ENCODE measurements at places on chromosomes 3 and 15.

DNA sequence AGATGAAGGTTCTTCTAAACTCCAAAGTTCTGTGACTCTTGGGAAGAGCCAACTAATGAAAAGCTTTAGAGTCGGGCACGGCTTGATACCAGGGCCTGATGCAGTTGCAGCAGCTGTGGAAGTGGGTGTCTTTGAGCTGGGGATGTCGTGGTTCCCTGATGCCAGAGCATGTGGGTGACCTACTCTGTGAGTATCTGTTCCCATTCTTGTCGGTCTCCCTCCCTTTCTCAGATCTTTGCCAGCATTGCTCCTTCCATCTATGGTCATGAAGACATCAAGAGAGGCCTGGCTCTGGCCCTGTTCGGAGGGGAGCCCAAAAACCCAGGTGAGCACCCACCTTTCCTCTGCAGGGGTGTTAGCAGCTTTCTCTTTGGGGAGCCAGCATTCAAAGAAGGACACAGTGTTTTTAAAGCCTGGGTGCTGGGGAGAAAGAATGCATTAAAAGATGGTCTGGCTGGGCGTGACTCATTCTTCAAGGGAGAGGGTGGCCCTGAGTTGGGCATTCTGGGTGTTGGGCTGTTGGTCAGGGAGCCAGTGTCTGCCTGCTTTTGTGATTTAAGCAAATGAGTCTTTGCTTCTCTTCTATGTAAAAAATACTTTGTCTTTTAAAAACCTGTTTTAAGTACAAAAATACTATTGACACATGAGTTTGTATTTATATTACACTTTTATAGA, 13.2 kb upstream of the PODXL2 start:
- DNase-seq: no peak

- DNase-seq: no peak
These were observed 8.2 kb downstream of the NDUFB4 start for GRCh38 chr3:120604382-120604781.

DNA sequence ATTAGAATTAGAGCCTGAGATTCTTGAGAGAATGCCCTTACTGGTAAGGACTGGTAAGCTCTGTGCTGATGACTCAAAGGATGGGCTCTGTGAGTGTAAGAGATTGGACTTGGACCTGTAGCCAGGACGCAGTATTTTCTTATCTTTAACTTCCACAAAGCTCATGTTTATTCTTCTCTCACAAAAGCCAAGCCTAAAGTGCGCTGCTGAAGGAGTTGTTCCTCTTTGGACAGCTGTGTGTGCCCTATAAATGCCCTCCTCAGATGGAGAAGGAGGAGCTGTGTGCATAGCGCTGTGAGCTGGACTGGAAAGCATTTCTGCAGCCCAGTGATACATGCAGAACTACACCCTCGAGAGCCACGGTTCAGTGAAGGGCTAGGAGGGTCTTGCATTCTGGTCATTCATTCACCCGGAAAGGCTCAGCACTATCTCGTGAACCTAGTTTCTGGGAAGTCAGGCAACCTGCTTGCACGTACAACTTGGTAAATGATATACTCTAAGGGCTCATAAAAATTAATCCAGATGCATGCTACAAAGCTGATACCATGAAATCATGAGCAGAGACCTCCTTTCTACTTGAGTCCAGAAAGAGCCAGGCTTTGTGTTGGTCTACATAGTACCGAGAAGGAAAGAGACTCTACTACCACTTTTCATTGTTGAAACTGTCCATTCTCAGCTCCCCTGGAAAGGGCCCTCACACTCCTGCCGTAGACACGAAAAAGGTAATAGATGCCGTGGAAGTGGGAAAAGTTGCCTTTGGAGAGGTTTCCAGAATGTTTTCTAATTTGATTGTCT, 103.0 kb upstream of the TBL1XR1 start:
- DNase-seq: peak; percentile 54

- DNase-seq: no peak
These were observed 12.0 kb downstream of the C3orf22 start for GRCh38 chr3:126546549-126547239.

DNA sequence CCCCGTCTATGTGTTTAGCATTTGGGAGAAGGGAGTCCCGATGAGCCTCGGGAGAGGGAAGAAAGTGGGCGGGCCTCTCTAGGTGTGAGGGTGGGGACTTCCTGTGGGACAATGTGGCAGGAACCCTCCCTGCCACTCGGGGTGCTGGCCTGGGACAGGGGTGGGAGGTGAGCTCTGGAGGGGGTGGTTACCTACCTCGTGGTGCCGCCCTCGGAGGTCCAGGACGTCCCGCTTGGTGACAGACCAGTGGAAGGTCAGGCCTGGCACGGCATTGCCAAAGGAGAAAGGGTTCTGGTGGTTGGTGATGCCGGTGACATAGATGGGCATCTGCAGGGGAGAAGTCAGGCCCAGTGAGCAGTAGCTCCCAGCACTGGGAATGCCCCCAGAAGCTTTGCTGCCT, 83.5 kb downstream of the NUP210 start:
- DNase-seq: no peak

GRCh38 chr15:63504979-63505841, 817 bp downstream of the USP3 start:
- peak; percentile 76 for DNase-seq

DNA sequence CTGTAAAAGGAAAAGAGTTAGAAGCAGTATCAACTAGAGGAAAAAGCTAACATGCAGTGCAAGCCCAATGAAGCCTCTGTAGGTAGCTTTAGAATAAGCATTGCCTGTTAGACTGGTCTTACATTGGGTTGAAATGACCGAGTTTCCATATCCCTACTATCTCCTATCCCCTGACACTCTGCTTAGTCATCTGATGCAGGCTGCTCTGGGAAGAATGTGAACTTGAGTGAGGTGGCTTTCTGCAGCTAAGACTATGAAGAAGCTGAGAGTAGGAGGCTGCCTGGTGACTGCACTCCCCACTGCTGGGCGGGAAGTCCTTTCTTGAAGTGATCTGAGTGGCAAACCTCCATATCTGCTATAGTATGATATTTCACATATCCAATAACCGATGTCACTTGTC, 64.7 kb downstream of the OXSM start:
- DNase-seq: no peak

DNA sequence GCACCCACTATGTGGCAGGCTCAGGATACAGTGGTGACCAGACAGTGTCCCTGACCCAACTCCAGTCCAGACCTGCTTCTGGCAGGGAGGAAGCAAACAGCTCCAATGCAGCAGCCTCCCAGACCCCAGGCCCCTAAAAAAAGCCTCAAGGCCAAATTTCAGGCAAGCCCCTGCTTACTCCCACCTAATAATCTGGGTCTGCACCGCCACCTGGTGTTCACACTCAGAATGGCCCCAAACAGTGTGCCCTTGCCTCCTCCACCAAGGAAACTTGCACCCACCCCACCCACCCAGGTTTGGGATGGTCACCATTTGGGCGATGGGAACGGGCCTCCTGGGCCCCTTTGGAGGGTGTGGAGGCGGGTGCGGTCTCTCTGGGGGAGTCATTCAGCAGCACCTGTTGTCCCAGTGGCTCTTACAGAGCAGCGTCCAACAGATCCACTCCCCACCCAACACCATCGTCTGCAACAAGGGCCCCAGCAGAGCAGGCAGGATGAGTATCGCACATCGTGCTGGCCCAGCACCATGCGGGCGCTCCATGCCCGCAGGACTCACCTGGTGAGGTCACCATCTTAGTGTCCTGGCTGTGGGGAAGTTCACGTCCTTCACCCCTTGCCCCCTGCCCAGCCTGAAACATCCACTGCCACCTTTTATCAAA, 17.3 kb downstream of the C3orf18 start:
- peak; percentile 36 for DNase-seq

GRCh38 chr15:85762756-85763127, 32.0 kb downstream of the KLHL25 start:
- no peak for DNase-seq

GRCh38 chr3:32428092-32429068, 36.7 kb downstream of the CMTM7 start:
- no peak for DNase-seq

DNA sequence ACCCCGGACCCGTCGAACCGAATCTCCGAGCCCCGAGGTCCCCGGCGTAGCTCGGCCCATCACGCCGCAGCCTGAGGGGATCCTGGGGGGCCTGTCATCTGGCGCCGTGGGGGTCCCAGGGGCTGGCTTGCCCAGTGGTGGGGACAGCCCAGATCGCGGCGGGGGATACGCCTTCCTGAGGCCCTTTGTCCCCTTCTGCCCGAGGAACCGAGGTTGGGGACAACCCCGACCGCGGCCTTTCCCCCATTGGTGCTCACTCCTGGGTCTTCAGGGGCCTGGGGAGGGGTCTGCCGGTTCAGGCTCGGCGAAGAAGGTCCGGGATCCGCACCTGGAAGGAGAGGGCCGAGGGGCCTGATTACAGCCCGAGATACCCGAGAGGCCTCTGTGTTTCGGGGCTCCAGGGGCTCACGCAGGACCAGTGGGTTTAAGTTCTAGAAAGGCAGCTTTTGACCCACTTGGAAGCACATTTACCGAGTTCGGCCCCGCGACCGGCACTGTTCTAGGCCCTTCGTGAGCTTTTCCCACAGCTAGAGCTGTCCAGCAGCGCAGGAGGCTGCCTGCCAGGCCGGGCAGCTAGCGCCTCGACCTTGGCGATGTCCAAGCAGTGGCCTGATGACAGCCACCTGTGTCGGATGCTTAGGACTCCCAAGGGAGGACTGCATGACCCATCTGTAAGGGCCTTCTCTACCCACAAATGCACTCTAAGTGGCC, 504 bp downstream of the ABHD2 start:
- DNase-seq: no peak

DNA sequence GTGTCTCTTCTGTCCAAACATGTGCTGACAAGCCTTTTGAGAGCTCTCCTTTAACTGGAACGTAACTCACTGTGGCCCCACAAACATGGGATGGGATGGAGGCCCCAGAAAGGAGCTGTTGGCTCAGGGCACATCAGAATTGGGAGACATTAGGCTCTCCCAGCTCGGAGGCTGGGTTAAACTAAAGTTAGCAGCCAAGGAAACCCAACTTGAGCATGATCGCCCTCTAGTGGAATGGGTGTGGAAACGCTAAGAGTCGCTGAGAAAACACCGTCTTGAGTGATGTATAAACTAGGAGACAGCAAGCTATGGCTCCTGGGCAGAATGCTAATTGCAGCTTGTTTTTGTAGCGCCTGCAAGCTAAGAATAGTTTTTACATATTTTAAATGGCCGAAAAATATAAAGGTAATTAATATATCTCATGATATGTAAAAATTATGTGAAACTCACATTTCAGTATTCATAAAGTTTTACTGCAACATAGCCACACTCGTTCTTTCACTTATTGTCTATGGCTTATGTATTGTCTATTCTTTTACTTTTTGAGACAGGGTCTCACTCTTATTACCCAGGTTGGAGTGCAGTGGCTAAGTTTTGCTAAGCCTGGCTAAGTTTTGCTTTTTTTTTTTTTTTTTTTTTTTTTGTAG, 138.8 kb upstream of the HACD2 start:
- DNase-seq: peak; percentile 71

DNA sequence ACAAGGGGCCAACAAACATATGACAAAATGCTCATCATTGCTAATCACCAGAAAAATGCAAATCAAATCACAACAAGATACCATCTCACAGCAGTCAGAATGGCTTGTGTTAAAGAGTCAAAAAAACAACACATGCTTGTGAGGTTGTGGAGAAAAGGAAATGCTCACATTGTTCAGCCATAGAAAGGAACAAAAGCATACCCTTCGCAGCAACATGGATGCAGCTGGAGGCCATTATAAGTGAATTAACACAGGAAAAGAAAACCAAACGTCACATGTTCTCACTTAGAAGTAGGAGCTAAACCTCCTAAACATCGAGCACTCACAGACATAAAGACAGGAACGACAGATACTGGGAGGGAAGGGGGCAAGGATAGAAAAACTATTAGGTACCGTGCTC, 678.4 kb upstream of the GRM7 start:
- DNase-seq: no peak

- no peak for DNase-seq
These were observed 30.6 kb upstream of the UBE3A start for GRCh38 chr15:25469377-25469776.

- DNase-seq: no peak
These were observed 3.1 kb downstream of the CIB1 start for GRCh38 chr15:90230610-90231009.

- DNase-seq: peak; percentile 85
These were observed 124.8 kb upstream of the PTX3 start for GRCh38 chr3:157311633-157312375.

DNA sequence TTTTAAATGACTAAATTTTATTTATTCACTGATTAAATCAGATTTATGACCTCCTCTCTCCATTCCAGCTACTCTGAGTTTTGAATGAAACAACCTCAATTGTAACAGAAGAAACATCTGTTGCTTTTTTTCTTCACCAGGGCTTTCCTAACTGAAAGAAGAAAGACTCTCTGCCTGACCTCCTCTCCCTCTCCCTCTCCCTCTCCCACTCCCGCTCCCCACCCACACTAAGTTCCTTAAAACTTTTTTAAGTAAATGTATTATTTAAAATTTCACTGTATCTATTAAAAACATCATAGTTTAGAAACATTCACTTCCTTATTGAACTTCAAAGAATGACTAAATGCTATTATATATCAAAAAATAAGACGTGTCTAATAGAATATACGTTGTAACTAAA, 122.0 kb downstream of the TFDP2 start:
- DNase-seq: peak; percentile 52

DNA sequence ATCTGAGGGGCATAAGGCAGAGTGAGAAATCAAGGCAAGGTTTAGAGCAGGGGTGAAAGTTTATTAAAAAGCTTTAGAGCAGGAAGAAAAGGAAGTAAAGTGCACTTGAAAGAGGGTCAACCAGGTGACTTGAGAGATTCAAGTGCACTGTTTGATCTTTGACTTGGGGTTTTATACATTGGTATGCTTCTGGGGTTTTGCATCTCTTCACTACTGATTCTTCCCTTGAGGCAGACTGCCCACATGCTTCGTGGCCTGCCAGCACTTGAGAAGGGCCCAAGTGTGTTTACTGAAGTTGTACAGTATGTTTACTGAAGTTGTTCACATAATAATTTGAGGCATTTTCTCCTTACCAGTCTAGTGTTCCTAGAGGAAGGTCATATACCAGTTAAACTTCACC, 367.0 kb upstream of the UBE2E2 start:
- no peak for DNase-seq

DNA sequence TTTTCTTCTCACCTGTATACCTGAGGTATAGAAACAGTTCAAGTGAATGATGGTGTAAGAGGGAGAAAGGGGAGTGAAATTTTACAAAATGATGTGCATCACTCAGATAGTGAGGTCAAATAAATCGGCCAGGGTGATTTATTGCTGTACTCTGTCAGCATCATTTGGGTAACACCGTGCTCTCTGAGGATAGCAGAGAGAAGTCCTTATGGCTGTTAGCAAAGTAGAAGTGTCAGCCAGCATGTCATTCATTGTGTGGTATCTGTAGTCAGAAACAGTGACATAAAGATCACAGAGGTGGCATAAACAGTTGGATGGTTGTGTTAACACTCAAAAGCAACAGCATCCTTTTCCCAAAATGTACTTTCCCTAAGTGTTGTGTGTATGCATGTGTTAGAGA, 53.4 kb downstream of the PSMD6 start:
- no peak for DNase-seq
